ENCODE measurements at places on chromosomes 4 and X.
A peak's percentile ranks its signal among the peaks of the same experiment; 100 is the strongest.

- DNase-seq: no peak
These were observed 9.9 kb downstream of the ASMTL start for GRCh38 chrX:1442724-1443367.

- DNase-seq: no peak
These were observed 23.1 kb downstream of the MSL3 start for GRCh38 chrX:11781133-11781532.

DNA sequence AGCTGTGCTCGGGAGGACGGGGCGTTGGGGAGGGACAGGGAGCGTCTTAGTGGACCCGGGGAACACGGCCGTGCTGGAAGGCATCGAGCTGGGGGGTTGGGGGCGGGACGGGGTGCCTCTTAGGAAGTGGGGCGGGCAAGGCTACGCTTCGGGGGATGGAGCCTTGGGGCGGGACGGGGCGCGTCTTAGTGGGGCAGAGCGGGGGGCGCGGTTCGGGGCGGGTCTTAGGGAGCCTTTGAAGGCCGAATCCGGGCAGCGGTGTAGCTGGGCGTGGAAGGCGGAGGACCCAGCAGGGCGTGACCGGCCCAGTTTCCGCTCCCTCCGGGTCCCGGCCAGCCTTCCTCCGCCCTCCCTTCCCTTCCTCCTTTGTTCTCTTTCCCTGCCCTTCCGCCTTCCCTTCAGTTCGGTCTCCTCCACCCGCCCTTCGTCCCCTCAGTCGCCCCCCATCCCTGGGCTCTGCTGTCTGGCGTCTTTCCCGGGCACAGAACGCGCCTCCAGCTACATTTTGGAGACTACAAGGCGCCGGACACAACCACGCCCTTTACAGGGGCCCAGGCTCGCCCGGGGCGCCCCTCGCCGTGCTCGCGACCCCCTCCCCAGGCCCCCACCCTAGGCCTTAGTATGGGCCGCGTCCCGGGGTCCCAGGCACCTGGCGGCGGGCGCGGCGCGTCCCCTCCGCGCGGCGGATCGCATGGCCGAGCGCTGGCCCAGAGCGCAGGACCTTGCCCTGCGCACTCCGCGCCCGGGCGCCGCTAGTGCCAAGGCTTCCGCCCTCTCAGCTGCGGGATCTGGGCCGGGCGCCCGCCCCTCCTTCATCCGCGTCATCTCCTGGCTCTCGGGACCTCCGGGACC is at the start of gene ARSD:
ARSD (minus strand) TSS at position 757 of the 852 bp plus-strand sequence; CDS start at position 693, 64 bp downstream.
- DNase-seq: peak; percentile 67

- no peak for DNase-seq
These were observed 93.6 kb upstream of the CPEB2 start for GRCh38 chr4:14908635-14909034.

GRCh38 chrX:96170626-96171025 is 514.0 kb upstream of the DIAPH2 start:
- no peak for DNase-seq

- peak; percentile 21 for DNase-seq
These were observed 53.3 kb upstream of the LAS1L start for GRCh38 chrX:65587616-65588526.

GRCh38 chrX:130416785-130417184 is 15.0 kb downstream of the RBMX2 start:
- no peak for DNase-seq

DNA sequence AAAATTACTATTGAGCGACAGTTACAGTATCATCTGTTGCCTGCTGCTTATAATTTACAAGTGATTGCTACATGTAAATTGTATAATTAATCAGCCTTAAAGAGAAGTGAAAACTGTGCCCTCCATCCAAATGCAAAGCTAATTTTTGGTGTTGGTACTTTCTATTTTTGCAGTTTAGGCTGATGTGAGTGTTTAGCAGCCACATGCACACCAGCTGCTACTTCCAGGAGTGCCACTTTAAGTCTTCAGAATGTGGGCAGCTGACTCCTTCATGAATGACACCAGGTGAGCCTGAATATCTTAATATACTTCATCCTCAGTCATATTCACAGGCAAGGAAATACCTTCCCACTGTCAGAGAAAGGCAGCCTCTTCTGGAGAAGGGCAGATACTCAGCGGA is 149.8 kb upstream of the RASGEF1B start:
- DNase-seq: no peak

GRCh38 chr4:145528601-145529000 is 46.9 kb downstream of the SMAD1 start:
- DNase-seq: no peak

- DNase-seq: no peak
These were observed 2.4 kb upstream of the DLG3 start for GRCh38 chrX:70442224-70442623.

- no peak for DNase-seq
These were observed 918.6 kb upstream of the PABPC4L start for GRCh38 chr4:135120195-135120594.

- DNase-seq: no peak
These were observed 162.7 kb downstream of the NAF1 start for GRCh38 chr4:163003979-163004378.

DNA sequence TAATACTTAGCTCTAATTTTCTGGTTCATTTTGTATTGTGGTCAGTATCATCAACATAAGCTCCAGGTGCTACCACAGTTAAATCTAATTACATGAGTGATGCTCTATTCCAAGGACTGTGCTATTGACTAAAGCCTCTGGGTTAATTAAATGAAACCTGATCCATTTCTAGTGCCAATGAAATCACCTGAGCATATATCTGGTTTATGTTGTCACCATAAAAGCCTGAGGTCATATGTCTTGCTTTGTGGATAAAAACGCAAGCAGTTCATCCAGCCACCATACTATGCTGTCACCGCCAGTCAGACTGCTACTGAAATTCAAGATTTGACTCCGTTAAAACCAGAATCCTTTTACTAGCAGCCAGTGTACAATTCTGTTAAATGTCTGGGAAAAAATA is 64.2 kb upstream of the ZNF518B start:
- no peak for DNase-seq

GRCh38 chr4:85522277-85522676 is 47.3 kb downstream of the ARHGAP24 start:
- no peak for DNase-seq

DNA sequence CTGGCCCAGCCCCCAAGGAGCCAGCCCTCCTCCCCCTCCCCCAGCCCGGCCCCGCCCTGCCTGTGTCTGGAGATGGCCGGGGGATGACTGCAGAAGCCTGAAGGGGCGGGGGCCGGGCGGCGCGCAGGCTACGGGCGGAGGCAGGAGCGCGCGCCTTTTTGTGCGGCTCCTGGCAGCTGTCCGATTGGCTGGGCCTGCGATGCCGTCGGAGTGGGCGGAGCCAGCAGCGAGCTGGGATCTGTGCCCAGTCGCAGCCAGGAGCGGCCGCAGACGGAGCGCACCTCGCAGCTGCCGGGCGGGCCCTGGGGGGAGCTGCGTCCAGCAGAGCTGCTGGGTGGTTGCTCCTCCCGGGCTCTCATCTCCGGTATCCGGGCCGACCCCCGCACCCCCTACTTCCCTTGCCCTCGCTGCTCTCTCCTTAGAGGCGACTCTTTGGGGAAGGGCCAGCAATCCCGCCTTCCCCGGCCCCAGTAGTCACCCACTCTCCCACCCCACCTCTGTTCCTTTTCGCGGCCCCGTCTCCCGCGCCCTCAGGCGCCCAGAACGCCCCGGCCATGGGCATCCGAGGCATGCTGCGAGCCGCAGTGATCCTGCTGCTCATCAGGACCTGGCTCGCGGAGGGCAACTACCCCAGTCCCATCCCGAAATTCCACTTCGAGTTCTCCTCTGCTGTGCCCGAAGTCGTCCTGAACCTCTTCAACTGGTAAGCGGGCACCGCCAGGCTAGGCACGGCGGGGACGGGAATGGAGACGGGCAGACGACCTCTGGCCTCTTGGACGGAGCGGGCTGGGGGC is at the start of gene GABRQ:
GABRQ (plus strand) TSS at position 247 of the 794 bp plus-strand sequence; CDS start at position 555, 308 bp downstream.
- no peak for DNase-seq

DNA sequence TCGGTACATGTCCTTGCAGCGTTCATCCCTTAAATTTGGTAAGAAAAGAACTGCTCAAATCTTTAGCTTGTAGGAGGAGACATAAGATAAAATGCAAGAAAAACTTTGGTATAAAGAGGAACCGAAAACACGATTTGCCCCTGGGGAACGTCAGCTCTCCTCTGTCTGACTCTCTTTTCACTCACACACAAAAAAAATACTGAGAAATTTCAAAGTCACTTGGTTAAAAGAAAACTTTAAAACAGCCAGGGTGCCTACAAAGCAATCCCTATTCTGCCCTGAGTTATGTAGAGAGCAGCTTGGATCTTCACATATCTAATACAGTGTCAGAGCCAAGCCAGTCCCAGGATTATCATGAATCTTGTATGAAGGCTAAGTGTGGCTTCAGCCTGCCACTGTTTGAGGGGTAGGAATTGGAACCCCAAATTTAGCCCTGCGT is 248.5 kb upstream of the CXXC4 start:
- no peak for DNase-seq

GRCh38 chr4:101177154-101177553 is 170.2 kb downstream of the PPP3CA start:
- DNase-seq: no peak

- no peak for DNase-seq
These were observed at the start of gene KLHL13 for GRCh38 chrX:118116713-118117550. Gene KLHL13 (minus strand): TSS chrX:118116810. CDS start chrX:118028473, 88,337 bp downstream.

- no peak for DNase-seq
These were observed 153.6 kb downstream of the SOWAHB start for GRCh38 chr4:76744241-76744921.

GRCh38 chr4:10164877-10165283 is 48.3 kb upstream of the WDR1 start:
- DNase-seq: no peak

- DNase-seq: no peak
These were observed 176.5 kb downstream of the QDPR start for GRCh38 chr4:17335371-17335770.

DNA sequence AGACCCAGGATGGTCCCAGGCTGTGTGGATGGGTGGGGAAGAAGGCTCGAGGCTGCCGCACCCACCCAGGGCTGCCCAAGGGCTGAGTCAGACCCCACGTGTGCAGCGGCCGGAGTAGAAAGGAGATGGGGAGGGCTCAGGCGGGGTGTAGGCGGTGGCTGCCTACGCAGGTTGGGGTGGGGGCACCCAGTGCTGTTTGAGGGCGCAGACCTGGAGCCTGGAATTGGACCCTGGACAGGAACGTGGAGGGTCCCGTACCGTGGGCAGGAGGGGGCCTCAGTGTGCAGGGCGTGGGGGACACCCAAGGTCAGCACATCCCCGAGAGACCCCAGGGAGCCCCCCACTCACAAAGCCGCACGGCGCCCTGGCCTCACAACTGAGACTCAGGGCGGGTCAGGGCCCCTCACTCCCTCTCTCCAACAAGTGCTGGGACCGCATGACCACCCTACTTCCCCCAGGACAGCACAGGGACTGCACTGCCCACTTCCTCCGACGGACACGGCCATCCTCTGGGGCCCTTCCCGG is 79.9 kb downstream of the FAM53A start:
- no peak for DNase-seq

DNA sequence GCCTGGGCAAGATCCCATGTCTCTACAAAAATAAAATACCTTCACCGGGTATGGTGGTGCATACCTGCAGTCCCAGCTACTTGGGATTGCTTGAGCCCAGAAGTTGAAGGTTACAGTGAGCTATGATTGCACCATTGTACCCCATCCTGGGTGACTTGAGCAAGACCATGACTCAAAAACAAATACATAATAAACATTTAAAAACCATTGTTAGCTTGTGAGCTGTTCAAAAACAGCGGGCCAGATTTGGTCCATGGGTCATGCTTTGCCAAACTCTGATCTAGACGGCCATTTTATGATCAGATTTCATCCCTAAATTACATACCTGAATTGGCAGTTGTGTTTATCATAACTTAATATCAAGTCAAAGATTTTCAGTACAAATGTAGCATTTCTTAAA is 76.0 kb upstream of the GPM6B start:
- DNase-seq: no peak

DNA sequence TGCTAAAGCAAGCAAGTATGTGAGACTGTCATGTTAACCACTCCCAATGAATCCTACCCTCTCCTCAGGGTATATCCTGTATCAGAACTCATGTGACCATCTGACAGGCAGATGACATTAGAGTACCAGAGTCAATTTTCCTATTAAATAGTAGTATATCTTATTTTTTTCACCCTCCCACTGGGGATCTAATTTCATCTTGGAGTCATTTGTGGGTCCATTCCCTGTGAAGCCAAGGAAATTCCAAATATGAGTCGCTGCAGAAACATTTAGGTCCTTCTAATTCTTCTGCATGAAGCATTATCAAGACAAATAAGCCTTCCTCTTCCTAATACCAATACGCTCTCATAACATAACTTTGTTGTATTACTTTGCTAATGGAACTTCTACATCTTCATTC is 52.2 kb upstream of the BLTP1 start:
- DNase-seq: no peak

- DNase-seq: no peak
These were observed 801.4 kb upstream of the GRID2 start for GRCh38 chr4:91502365-91502764.

- no peak for DNase-seq
These were observed 169.2 kb upstream of the MAGEB18 start for GRCh38 chrX:25968920-25969319.

DNA sequence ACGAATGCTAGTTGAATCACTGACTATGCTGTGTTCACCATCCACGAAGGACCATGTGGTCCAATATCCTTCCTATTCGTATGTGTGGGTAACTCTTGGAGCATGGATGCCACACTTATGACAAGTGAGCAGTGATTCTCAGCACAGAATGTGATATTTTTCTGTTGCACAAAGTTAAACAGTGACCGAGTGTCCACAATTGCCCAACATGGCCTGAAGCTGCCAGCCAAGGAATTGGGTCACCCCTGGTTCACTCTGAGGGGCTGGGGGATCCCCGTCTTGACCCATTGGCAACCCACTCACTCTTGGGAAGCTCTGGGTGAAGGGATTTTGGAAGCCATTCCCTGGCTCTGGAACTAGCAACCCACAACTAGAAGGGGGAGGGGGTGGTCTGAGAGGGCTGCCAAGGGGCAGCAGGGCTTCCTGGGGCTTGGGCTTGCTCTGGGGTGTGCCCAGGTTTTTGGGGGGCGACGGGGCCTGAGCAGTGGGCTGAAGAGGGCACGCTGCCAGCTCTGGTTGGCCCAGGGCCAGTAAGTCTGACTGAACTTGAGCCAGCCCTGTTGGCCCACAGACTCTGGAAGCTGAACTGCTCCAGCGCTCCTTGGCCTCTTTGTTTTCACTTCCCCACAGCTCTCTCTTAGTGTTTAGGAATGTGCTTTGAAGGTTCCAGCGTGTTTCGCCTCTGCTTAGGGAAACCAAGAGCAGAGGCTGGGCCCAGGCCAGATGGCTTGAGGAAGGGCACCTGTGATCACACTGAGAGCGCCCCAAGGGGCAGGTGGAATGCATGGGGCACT is 43.1 kb upstream of the BCOR start:
- DNase-seq: no peak

DNA sequence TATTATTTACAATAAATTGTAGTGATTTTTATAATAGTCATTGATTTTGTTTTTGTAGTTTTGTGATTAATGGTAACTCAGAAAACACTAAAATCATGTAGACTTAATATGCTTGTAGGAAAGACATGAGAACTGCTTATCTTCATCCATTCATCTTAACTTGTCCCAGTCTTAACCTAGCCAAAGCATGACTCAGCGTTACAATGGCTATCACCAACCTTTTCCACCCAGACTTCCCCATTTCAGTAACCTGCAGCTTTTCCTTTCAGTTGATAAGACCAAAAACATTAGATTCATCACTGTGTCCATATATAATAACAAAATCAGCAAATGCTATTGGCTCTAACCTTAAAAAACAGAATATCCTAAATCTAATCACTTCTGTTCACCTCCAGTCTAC is 106.2 kb upstream of the KLF8 start:
- DNase-seq: no peak
